ENCODE measurements at places on chromosomes 12 and 14. TPM values are rescaled to one million over a fixed set of nuclear protein-coding genes. Genes with fewer than 3 reads are reported as not detected.

DNA sequence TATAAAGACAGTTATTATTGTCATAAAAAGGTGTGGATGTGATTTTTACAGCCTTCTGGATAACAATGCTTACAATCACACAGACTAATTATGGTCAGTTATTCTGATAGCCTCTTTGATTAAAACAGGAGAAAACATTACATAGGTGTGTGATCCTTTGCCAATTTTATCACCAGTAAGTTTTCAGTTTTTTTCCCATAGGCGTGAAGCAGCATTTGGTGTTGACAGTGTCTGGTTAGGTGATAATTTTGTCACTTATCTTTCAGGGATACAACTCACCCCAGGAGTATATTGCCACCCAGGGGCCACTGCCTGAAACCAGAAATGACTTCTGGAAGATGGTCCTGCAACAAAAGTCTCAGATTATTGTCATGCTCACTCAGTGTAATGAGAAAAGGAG, 208.8 kb downstream of the EPS8 start:
- DNase-seq = no peak
- H3K4me1 ChIP-seq = no peaks in the 10 kb centered on the region
- no peaks in the 10 kb centered on the region for H3K27me3 ChIP-seq
- H3K4me3 ChIP-seq = no peak overlapping the region
- no peak overlapping the region for H3K27ac ChIP-seq
- H3K36me3 ChIP-seq = no peaks in the 10 kb centered on the region

DNA sequence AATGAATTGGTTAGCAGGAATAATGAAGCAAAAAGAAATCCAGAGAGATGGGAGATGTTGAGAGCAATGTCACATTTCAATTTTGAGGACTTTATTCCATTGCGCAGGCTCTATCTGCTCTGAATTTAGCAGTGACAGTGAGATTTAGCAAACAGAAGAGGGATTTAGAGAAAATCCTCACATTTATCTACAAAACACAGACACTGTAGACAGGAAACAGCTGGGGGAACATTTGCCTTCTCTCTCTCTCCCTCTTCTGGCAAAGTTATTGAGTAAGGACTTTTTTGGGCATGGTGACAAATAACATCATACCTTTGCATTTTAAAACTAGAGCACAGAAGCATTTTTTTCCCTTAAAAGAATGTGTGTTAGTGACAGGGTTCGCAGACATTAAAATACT, at the start of gene IGF1:
TSS of gene IGF1 (minus strand) at position 158 of the 400 bp plus-strand sequence. CDS start 182 bp downstream, outside the sequence.
- H3K4me1 ChIP-seq = peaks cover 4% of the 10 kb centered on the region
- no peak within 1 kb of the TSS for H3K27ac ChIP-seq
- peak; percentile 23 for DNase-seq
- no peaks in the 10 kb centered on the region for H3K27me3 ChIP-seq
- H3K4me3 ChIP-seq = peak within 1 kb of the TSS; percentile 37

DNA sequence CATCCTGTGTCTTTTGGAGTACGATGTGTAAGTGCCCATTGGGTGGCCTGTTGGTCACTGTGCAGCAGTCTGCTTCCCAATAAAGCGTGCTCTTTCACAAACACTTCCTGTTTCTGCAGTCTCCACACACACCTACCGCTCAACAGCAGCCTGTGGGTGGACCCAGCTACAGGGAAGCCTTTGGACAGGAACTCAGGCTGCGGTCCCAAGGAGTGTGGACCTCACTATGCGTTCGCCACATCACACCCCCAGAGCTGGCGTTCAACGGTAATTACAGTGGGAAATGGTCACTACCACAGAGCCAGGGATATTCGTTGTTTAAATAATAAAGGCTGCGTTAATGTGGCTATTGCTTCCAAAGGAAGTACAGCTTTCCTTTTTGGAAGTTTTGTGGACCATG, 16.2 kb downstream of the PSMC1 start:
- H3K27ac ChIP-seq = no peak overlapping the region
- H3K4me1 ChIP-seq = peaks cover 2% of the 10 kb centered on the region
- no peaks in the 10 kb centered on the region for H3K36me3 ChIP-seq
- no peak overlapping the region for H3K4me3 ChIP-seq
- no peaks in the 10 kb centered on the region for H3K27me3 ChIP-seq

DNA sequence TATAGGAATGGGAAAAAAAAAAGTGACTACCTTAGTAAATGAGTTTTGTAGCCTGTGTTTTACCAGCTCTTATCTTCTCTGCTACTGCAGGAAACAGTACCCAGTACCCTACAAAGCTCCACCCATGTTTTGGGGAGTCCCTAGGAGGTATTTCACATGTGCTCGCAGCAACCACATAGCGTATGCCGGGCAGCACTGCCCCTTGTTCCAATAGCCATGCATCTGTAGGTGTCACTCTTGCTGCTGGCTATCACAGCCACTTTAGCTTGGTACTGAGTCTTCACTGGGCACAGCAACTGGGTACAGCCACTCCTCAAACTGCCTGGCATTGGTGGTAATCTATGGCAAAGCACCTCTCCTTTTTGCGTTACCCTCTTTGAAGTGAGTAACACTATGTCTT, 2.0 kb upstream of the MDM1 start:
- H3K36me3 ChIP-seq = no peaks in the 10 kb centered on the region
- no peak for DNase-seq
- H3K4me3 ChIP-seq = no peak overlapping the region
- H3K4me1 ChIP-seq = no peaks in the 10 kb centered on the region
- H3K27me3 ChIP-seq = no peaks in the 10 kb centered on the region
- no peak overlapping the region for H3K27ac ChIP-seq

- no peaks in the 10 kb centered on the region for H3K4me1 ChIP-seq
- no peaks in the 10 kb centered on the region for H3K27me3 ChIP-seq
- H3K4me3 ChIP-seq = no peak overlapping the region
- no peak overlapping the region for H3K27ac ChIP-seq
Measured at GRCh38 chr12:4169531-4169930, 104.0 kb upstream of the CCND2 start.

- peaks cover 1% of the 10 kb centered on the region for H3K4me1 ChIP-seq
- DNase-seq = no peak
- no peak overlapping the region for H3K27ac ChIP-seq
Measured at GRCh38 chr14:64388533-64389285, 556 bp downstream of the MTHFD1 start.

- no peak overlapping the region for H3K27ac ChIP-seq
- H3K27me3 ChIP-seq = no peaks in the 10 kb centered on the region
- H3K36me3 ChIP-seq = no peaks in the 10 kb centered on the region
- no peaks in the 10 kb centered on the region for H3K4me1 ChIP-seq
- no peak overlapping the region for H3K4me3 ChIP-seq
Measured at GRCh38 chr12:69821456-69822159, 3.4 kb upstream of the MYRFL start.

DNA sequence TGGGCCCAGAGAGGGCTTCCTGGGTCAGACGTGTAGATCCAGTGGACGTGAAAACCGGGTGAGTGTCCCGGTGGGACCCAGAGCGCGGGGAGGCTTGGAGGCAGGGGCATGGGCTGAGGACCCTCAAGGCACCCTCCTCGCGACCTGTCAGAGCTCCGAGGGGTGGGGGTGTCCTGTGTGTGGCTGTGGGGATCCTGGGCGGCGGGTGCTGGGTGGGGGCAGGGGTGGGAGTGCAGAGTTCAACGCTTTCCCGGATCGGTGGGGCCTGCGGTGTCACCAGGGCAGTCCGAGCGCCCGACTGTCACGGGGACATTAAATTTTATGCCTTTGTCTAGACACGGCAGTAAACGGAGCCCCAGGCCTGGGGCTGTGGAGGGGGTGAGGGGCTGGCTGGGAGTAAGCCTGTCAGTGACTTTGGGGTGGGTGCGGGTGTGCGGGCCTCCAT, 1.0 kb downstream of the TMEM121 start:
- H3K36me3 ChIP-seq = no peaks in the 10 kb centered on the region
- H3K4me3 ChIP-seq = peak overlapping the region; percentile 60
- H3K4me1 ChIP-seq = peaks cover 10% of the 10 kb centered on the region
- H3K27me3 ChIP-seq = no peaks in the 10 kb centered on the region
- no peak overlapping the region for H3K27ac ChIP-seq
- no peak for DNase-seq

GRCh38 chr12:29048787-29049186, 100.3 kb upstream of the FAR2 start:
- no peak for DNase-seq
- H3K27ac ChIP-seq = no peak overlapping the region
- no peak overlapping the region for H3K4me3 ChIP-seq
- no peaks in the 10 kb centered on the region for H3K4me1 ChIP-seq

DNA sequence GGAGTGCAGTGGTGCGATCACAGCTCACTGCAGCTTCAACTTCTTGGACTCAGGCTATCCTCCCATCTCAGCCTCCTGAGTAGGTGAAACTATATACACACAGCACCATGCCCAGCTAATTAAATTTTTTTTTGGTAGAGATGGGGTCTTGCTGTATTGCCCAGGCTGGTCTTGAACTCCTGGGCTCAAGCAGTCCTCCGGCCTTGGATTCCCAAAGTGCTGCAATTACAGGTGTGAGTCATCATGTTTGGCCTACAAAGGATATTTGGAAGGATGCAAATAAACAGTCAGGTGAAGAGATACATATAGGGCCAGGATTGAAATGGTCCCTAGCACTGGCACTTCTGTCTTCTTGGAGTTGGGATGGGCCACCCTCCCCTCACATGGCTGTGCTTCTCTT, 23.9 kb downstream of the RCOR1 start:
- H3K4me3 ChIP-seq = no peak overlapping the region
- H3K27me3 ChIP-seq = no peaks in the 10 kb centered on the region
- H3K27ac ChIP-seq = no peak overlapping the region
- H3K4me1 ChIP-seq = peaks cover 2% of the 10 kb centered on the region

- no peaks in the 10 kb centered on the region for H3K36me3 ChIP-seq
- DNase-seq = no peak
- no peak overlapping the region for H3K4me3 ChIP-seq
- no peaks in the 10 kb centered on the region for H3K27me3 ChIP-seq
- H3K27ac ChIP-seq = no peak overlapping the region
Measured at GRCh38 chr12:54749191-54749818, 101.1 kb upstream of the DCD start.

GRCh38 chr12:88393017-88393767, 187.1 kb downstream of the KITLG start:
- DNase-seq = no peak
- H3K4me1 ChIP-seq = no peaks in the 10 kb centered on the region
- no peaks in the 10 kb centered on the region for H3K36me3 ChIP-seq
- no peak overlapping the region for H3K4me3 ChIP-seq

DNA sequence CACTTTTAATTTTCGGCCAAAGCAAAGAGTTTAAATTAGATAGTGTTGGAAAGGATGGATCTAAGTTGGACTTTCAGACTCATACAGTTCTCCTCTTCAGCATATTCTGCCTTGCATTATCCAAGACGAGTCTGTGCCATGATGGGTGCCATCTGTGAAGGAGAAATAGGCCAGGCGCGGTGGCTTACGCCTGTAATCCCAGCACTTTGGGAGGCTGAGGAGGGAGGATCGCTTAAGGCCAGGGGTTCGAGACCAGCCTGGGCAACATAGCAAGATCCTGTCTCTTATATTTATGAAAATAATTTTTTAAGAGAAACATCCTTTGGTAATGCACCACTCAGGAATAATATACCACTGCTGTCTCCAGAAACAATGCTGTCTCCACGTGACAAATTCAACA, 6.5 kb downstream of the AK7 start:
- no peaks in the 10 kb centered on the region for H3K36me3 ChIP-seq
- no peak overlapping the region for H3K4me3 ChIP-seq
- H3K27me3 ChIP-seq = no peaks in the 10 kb centered on the region
- H3K4me1 ChIP-seq = no peaks in the 10 kb centered on the region
- no peak overlapping the region for H3K27ac ChIP-seq

Gene MYH6
- total RNA-seq = 0.97 TPM

Gene TCL1B
- total RNA-seq = not detected

Gene SPTLC2
- 25.6 TPM for total RNA-seq

Gene HOXC9
- total RNA-seq = not detected

Gene KRT73
- not detected for total RNA-seq

Gene ALDH1L2
- 0.72 TPM for total RNA-seq

Gene SLC4A8
- 10.6 TPM for total RNA-seq

Gene LTB4R2
- 5.0 TPM for total RNA-seq

Gene OVCH1
- not detected for total RNA-seq

Gene KIF5A
- 0.48 TPM for total RNA-seq

Gene DAO
- not detected for total RNA-seq
